ENCODE measurements at places on chromosomes 7 and 10.

- DNase-seq: no peak
These were observed 628 bp downstream of the PARP12 start for GRCh38 chr7:140062118-140062527.

DNA sequence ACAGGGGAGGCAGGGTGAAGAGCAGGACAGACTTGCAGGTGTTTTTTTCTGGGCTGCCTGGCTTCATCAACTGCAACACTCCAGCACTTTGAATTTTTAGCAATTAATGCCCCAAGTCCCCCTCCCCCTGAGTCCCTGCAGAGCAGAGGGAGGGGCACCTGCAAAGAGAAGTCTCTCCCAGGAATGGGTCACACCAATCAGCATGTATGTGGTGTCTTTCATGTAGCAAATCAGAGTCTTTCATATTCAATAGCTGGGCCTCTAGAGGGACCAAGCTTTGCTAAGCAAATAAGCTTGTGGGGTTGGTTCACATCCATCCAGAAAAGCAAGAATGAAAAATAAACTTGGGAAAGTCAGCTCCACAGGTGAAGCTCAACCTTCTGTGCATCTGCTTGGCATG, 90.7 kb downstream of the PARP12 start:
- DNase-seq: no peak

DNA sequence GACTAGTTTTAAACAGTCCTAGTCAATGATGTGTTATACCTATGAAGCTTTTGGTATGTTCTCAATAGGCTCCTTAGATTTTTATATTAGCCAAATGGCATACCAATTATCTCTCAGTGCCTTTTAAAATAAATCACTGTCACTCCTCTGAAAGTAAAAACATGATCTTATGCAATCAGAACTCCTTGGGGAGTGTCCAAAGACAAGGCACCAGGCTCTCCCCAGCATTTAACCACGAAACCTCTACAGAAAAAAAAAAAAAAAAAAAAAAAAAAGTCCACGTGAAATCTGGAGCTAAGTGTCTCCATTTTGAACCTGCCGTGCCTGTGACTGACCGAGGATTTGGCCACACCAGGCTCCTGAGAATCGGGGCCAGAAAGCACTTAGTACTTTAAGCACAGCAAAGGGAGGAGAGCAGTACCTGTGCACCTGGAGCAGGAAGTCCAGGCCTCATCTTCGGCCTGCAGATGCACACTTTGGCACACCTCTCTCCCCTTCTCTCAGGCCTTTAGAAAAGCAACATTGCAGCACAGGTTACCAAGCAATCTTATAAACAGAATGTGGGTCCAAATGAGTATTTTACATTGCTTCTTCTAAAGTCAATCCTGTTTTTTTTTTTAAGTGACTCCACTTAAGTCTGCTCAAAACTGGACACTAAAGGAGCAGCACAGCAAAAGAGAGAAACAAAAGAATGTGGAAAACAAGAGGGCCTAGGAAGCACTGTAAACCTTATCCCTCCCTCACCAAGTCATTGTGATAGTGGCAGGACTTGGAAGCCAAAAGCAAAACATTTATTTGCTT, 1.5 kb downstream of the FAM13C start:
- no peak for DNase-seq

DNA sequence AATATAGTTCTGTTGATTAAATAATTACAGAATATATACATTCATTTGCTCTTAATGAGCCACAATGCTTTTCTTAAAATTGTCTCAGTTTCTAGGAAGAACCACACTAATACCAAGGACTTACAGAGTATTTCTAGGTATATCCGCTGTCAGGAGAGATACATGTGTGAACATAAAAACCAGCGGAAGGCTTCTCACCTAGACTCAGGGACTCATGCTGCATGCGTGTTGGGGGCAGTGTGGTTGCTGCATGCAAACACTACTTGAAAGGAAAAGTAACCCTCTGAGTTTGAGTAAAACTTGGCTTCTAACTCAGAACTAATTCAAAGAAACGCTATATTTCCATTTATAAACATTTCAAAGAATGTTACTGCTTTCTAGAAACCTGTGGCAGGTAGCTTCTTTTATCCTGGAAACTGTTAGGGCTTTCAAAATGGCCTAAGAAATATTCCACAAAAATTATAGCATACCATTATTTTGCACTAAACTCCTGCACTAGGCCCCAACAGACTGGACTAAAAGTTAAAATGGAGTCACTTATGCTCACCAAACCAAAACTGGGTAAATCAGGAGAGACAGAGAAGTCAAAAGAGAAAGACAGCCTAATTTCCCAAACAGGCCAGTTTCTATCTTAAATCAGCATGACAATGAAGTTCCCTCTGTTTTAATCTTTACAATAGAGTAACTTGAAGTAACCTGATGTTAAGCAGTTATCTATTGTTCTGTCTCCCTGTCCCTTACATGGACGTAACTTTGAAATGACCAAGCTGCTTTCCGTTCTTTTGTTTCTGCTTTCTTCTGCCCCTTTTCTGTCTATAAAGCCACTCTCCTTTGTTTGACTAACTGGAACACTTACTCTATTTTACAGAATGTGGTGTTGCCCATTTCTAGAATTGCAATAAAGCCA, 95.2 kb upstream of the FAM133B start:
- no peak for DNase-seq

DNA sequence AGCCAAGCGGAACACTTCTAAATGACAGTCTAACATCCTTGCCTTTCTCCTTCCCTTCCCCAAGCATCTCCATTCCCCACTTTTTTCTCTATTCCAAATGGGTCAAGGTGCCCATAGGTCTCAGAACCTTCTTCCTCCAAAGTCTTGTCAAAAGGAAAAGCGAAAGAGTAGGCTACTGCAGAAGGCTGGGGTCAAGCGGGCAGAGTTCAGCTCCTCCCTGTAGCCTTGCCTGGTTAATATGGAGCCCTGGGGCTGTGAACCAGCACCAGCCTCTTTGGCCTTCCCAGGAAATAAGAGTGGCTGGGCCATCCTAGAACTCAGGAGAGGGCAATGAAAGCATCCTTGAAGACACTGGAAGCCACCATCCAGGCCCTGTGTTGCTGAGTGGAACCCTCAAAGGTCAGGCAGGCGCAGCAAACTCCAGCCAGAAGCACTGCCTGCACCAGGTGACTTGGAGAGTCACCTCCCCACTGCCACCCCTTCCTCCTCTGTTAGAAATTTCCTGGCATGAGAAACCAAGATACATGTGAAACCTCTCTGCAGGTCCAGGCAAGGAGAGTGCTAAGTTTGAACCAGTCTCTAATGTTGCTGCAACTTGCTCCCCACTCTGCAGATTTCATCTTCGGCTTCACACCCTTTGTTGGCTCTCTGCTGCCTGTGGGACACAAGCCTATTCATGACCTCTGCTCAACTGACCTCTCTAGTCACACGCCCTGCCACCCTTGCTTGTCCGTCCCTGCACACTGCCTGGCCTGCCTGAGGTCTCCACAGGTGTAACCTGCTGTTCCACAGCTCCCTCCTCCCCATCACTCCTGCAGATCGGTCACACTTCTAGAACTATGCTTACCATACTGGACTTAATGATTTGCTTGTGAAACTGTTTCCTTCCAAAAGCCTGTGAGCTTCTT, 74.9 kb downstream of the SH3PXD2A start:
- no peak for DNase-seq

DNA sequence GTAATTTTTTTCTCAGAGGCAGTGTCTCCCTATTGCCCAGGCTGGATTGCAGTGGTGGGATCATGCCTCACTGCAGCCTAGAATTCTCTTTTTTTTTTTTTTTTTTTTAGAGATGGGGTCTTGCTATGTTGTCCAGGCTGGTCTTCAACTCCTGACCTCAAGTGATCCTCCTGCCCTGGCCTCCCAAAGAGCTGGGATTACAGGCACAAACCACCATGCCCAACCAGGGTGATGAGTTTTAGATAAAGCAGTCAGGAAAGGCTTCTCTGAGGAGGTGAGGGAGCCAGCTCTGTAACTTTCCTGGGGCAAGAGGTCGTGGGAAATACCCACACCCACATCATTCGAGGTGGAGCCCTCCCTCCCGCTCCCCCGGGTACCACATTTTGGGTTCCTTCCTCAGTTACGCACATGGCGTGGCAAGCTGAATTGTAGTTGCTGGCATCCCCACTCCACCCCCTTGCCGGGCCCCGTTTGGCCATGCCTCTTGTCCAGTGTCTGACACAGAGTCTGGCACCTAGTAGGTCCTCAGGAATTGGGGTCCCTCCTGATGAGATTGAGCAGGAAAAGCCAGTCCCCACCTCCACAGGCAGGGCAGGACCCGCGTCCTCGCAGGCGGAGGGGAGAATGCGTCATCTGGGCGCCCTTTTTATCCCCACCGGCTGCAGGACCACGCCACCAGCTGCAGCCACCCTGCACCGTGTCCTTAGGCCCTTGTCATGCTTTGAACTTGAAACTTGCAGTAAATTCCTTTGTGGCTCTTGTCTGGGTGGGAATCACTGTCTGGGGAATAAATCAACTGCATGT, 43.4 kb downstream of the CLIP2 start:
- no peak for DNase-seq

GRCh38 chr10:125169915-125170314, 9.6 kb upstream of the CTBP2 start:
- DNase-seq: no peak

Measured in fibroblast of skin of left quadriceps (primary cell).